Activated B cell treated with CpG ODN at 0.5 μM for 24 hours (primary cell): ENCODE measurements at places on chromosomes 12 and 14.

DNA sequence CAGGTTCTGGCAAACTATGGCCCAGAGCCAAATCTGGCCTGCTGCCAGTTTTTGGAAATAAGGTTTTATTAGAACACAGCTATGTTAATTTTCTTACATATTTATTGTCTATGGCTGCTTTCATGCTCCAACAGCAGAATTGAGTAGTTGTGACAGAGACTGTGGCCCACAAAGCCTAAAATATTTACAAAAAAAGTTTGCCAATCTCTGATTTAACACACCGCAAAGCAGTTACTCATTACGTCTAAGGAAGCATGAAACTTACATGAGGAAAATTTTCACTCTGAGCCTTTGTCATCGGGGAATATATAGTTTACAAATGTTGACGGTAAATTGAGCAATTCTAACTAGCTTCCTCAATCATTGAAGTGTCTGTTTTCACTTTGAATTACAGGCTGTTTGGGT lies 96.5 kb downstream of the UNC79 start:
- DNase-seq = no peak

DNA sequence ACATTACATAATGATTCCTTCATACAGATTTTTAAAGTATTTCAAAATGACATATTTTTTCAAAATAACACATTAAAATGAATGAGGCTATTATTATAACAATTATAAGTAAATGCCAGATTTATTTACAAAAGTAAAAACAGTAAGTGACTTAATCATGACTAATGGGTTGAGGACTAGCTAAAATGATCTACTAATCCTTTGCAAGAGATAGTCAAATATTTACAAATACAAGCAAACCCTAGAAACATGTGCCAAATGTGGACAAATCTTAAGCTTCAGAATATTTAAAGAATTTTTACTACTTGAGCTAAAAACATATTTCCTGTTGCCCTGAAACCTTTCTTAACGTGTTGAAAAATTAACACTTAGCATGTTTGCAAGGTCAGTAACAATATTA lies 74.8 kb downstream of the KIF21A start:
- DNase-seq = no peak

GRCh38 chr14:48111151-48111550 lies 435.7 kb upstream of the MDGA2 start:
- DNase-seq = no peak

- no peak for DNase-seq
These were observed 305.5 kb downstream of the AEBP2 start for GRCh38 chr12:19744705-19745218.

DNA sequence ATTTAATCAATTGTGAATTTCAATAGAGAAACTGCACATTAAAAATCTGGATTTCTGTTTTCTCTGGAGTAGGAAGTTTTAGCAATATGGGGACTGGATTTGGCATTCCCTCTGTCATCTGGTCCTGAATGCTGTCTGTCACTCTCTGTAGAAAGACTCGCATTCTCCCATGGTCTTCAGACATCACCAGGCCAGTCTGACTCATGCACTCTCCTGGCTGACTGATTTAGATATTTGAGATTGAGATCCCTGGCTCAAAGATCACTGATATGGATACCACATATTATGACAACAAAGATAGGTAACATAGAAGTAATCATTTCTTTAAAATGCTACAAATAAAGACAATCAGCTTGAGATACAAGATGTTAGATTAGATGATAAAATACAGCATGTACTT lies 524.5 kb downstream of the GALC start:
- DNase-seq = no peak

DNA sequence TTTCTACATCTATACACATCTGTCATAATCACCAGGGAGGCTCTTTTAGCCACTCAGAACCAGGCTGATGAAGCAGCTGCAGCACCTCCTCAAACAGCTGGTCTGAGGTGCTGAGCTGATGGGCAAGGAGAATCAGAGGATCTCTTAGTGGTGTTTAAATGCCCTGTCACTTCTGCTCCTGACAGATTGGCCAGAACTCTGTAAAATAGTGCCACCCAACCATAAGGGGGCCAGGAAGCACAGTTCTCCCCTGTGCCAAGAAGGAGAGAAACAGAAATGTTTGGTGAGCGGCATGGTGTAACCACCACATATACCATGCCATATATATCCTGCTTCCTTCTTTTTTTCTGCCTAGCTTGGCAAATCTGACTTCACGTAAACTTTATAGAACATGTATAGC lies 12.8 kb downstream of the SOCS2 start:
- no peak for DNase-seq

GRCh38 chr12:102281231-102281630 lies 83.6 kb upstream of the PMCH start:
- no peak for DNase-seq

- no peak for DNase-seq
These were observed 35.6 kb upstream of the CMKLR1 start for GRCh38 chr12:108374596-108375320.

- DNase-seq = peak; percentile 72
These were observed 28.8 kb upstream of the INF2 start for GRCh38 chr14:104660597-104660996.

DNA sequence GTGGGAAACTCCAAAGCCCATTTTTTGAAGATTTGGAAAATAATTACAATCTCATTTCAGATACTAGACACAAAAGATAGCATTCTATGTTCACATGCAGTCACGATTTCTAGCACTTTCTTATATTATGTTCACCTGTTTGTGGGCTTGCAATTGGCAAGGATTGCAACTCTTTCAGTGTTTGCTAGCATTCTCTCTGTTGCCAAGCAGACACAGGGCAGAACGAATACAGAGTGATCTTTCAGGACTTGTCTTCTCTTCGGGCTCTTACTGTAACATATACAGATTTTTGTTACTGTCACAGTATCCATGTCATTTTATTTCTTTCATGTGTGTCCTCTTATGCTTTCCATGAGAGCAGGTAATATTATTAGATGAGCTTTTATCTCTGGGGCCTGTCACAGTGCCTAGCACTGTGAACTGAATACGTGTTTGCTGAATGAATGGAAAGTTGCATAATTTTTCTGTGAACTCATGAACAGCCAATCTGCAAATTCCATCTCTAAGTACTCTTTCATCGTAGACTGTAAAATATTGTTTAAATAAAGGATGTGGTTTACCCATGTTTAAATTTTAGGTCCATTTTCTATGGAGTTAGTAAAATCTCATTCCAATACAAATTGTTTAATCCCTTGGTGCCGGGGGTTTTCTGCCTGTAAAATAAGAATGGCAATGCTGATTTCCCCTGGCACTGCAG lies 105.1 kb downstream of the BMP4 start:
- no peak for DNase-seq

DNA sequence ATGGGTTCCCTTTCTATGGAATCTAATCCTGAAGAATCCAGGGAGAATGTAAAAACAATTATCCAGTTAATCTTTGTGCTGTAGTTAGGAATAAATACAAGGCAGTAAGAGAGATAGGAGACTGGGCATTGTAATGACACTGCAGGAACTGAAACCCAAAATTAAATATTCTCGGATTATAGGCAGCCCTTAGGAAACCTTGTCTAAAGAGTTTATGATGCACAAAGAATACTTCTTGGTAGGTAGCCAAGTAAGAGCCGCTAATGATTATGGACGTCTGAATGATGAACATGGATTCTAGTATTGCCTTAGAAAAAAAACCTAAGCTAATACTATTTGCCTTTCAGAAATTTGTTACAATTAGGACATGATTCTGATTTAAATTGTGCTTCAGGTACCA lies 165.4 kb upstream of the LRIG3 start:
- no peak for DNase-seq

- DNase-seq = no peak
These were observed 28.6 kb upstream of the SLC6A13 start for GRCh38 chr12:291153-291723.

GRCh38 chr14:74670726-74671411 lies 42.0 kb downstream of the AREL1 start:
- DNase-seq = no peak

- DNase-seq = no peak
These were observed 353.0 kb upstream of the SFSWAP start for GRCh38 chr12:131357920-131358319.

DNA sequence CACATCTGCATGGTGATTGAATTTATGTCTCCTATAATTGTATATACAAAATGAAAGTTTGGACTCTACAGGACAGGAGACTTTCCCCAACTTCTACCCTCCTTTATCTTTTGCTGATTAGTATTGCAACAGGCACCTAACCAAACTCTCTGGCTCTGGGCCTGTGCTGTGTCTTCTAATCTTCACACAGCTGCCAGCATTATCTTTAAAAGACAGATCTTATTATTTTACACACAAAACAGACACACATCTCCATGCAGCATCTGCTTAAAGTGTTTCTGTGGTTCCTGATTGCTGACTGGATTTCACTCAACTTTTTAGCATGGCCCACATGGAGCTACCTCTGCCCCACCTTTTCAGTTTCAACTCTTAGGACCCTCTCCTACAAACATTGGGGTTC lies 154.9 kb upstream of the PELI2 start:
- no peak for DNase-seq

DNA sequence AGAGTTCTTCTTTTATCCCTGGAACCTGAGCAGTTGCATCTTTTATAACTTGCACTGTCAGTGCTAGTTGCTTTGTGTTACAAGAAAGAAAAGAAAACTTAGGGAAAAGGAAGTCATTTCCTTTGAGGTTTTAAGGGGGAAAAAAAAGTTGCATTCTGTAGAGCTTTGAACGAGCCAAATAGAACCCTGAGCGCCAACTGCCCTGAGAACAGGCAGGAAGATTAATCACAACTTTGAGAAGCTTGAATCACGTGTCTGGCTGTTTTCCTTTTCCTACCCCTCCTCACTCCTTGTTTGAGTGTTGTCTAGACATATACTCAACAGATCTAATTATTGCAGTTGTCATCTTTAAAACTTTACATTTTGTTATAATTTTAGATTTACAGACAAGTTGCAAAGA lies 12.5 kb downstream of the PCNX1 start:
- no peak for DNase-seq

GRCh38 chr12:94930216-94930654 lies 73.3 kb downstream of the NDUFA12 start:
- no peak for DNase-seq

- DNase-seq = no peak
These were observed 426.7 kb upstream of the DCN start for GRCh38 chr12:91609283-91609682.

DNA sequence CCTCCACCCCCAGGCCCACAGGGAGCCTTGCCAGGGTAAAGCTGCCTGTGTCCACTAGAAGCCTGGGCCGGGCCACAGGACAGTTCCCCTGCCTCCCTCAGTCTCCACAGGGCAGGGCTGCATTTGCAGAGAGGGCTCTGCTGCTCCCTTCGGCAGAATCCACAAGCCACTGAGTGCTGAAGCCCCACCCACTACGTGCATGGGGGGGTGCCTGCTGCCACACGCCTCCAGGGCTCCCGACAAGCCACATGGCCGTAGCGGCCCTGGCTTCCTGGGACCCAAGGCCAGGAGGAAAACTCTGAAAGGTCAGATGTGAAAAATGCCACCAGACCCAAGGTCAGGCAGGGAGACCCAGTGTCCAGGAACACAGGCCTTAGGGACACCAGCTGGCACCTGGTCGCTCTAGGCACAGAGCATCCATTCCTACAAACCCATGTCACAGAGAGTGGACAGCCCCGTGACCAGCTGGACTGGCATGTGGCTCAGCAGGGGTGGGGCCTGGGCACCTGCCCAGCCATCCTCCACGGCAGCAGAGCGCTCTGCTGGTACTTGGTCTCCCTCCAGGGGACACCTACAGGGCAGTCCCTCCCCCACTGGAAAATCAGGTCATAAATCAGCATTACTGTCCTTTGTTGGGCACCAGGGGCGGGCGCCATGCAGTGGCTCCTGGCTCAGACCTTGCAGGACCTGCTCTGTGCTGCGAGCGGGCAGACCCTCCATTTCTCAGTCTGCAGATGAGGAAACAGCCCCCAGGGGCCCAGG lies 42.9 kb downstream of the CCDC85C start:
- DNase-seq = no peak

DNA sequence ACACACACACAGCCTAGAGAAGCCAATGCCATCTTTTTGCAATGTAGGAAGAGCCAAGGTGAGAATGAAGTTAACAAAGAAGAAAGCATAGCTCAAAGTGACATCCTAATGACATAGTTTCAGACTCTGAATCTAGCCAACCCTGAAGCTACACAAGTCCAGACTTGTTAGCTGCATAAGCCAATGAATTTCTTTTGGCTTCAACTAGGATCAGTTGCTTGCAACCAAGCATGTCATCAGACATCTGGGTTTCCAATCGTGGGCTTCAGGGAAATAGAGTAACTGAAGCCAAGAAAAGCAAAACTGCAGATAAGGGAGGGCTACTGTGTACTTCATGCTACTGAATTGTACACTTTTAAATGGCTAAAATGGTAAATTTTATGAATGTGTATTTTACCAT lies 4.4 kb upstream of the GPHN start:
- no peak for DNase-seq

DNA sequence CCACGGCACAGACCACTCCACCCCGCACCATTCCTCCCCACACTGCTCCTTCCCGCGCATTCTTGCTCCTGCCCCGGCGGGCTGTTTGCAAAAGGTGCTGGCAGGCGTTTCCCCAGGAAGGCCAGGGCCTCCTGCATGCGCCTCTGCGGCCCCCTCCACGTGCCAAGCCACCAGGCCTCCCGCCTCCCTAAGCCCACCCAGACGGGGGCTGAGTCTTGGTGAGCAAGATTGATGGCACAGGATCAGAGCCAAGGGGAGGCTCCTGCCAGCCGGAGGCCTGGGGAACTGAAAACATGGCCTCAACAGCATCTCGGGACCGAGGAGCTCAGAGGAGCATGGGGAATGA lies 328.3 kb upstream of the DIO3 start:
- no peak for DNase-seq

- no peak for DNase-seq
These were observed 17.7 kb upstream of the TUNAR start for GRCh38 chr14:95858893-95859292.

DNA sequence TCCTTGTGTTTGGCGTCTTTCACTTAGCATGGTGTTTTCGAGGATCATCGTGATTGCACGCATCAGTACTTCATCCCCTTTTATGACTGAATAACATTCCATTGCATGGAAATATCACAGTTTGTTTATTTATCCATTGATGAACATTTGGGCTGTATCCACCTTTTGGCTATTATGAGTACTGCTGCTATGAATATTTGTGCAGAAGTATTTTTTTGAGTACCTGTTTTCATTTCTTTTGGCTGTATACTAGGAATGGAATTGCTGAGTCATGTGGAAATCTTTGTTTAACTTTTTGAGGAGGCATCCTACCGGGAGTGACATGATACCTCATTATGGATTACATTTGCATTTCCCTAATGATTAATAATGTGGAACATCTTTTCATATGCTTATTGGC lies 66.4 kb downstream of the WNK1 start:
- DNase-seq = no peak

GRCh38 chr12:104219908-104220404 lies 4.4 kb downstream of the TXNRD1 start:
- no peak for DNase-seq

DNA sequence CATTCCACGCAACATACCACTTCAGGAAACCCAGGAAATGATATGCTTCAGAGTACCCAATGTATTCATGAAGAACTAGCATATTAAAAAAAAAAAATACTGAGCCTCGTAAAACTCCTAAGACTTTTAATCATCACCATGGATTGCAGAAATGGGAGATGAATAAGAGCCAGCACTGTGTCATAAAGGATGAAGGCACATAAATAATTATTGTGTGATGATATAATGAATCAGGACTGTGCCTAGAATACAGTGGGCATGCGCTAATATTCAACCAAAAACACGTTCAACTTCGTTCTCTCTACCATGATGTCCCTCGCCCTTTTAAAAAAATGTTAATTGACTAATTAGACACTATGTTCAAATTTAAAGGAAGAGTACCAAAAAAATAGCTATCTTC lies 68.7 kb downstream of the CIT start:
- DNase-seq = no peak
